ENCODE measurements at places on chromosomes 12 and 14.

DNA sequence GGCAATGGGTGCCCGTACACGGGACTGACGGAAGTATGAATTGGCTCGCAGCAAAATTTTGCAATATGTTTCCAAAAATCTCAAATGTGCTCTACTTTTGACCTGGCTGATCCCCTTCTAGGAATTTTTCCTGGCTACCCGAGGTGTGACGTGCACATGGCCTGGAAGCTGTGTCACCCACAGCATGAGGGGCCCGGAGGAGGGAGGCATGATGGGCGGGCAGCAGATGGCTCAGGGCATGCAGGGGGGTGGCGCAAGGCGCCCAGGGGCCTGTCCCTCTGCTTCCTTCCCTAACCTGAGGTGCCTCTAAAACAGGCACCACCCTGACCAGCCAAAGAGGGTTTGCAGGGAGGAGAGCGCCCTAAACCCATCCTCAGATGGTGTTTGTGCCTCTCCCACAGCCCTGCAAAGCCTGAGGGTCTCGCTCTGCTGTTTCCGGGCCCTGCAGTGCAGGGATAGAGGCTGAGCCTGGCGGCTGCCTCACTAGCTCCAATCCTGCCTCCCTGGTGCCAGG, 6.7 kb downstream of the GPR132 start:
- DNase-seq, result no peak

DNA sequence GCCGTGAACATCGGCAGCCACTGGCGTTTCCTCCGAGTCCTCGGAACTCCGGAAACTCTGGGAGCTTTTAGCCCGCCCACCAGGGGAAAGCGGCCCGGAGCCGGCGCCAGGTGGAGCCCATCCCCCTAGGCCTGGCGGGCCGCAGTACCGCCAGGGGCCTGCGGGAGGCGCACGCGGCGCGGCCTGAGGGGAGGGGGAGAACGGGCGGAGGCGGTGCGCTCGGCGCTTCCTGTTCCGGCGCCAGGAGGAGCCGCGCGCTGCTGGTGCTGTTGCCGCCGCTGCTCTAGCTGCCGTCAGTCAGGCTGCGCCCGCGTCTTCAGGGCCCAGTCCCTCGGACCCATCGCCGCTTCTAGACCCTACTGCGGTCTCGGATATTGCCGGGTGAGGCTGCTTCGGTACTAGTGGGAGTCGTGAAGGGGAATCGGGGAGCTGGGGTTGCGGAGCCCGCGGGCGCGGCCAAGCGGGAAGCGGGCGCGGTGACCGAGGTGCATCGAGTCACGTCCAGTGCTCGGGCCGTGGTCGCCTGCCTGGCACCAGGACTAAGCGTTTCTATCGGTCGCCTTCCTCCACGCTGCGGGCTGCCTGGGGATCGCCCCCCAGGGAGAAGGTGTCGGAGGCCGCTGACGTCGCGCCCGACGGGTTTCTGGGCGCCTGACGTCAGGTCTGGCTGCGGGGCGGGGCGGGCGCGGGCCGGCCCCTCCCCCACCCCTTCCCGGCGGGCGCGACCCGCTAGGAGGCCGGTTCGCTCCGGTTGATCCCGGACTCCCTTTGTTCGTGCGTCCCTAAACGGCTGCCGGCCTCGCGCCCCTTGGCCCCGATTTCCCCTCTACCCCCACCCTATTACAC, at the start of gene MAPK1IP1L:
TSS of gene MAPK1IP1L (plus strand) at position 225 of the 846 bp plus-strand sequence. CDS start 10,037 bp downstream, outside the sequence.
- peak; percentile 96 for DNase-seq

GRCh38 chr12:2284857-2285256, 232.1 kb downstream of the CACNA1C start:
- DNase-seq, result no peak

GRCh38 chr14:59343585-59343984, 121.6 kb downstream of the GPR135 start:
- DNase-seq, result no peak

GRCh38 chr12:117226505-117226904, 36.2 kb upstream of the FBXO21 start:
- DNase-seq, result no peak

DNA sequence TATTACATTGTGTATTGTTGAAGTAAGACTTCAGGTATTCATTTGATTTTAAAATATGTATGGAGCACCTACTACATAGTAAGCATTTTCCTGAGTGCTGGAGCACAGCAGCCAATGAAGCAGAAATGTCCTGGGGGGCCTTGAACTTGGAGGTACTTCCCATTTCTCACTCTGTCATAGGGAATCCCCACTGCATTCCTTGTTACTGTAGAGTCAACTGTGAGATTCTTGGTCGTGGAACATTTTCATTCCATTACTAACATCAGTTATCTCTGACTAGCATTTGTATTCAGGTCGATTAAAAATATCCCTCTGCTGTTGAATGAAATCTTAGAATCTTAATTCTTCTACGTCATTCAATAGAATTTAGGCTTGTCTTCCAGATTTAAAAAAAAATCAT, 66.7 kb downstream of the PDE3A start:
- no peak for DNase-seq

GRCh38 chr12:32494656-32495055, 95.3 kb downstream of the FGD4 start:
- no peak for DNase-seq

DNA sequence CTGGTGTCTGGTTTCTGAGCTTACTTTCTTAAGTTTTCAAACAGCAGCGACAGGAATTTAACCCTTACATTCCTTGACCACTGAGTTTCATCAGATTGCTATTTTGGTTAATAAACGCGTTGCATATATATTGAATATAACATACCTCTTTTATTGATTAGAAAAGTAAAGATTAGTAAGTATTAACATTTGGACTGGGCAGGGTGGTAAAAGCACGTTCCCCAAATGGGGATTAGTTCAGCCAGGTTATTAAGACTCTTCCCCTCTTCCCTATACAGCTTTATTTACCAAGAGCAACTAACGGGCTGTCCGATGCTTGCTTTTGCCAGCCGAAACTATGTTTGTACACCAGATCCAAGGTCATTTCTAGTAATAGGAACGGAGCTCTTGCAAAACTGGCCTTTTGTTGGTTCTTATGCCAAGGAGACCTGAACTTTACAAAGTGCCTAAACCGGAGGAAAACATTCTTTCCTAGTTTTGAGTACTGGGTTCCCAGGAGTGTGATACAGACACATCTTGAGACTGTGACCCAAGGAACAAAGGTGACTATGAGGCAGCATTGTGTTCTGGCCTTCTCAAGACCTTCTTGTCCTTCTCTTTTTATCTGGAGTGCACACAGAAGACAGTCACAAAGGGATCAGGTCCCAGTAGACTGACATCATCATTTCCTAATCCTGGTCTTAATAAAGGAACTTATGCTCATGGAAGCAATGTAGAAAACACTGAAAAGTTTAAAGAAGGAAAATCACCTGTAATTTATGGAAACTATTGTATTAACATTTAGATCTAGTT, 2.6 kb downstream of the GLRX5 start:
- no peak for DNase-seq
